NCI-H524 (cell line): ENCODE measurements at places on chromosomes 6 and 20.

DNA sequence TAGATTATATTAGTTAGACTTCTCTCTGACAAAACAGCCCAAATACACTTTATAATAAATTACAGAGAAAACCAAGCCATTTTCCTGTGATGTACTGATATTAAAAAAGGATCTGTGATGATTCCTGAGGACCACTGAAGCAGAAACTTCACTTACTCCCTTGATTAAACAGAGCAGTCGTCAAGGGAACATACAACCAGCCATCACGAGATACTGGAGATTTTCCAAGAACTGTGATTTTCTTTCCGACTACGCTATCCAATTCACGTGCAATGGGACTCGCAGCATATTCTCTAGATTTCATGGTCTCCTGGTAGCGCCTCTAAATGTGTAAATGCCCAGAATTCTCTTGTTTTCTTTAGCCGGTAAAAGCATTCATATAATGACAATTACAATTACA, 377.4 kb downstream of the PHF3 start:
- no peak for DNase-seq

DNA sequence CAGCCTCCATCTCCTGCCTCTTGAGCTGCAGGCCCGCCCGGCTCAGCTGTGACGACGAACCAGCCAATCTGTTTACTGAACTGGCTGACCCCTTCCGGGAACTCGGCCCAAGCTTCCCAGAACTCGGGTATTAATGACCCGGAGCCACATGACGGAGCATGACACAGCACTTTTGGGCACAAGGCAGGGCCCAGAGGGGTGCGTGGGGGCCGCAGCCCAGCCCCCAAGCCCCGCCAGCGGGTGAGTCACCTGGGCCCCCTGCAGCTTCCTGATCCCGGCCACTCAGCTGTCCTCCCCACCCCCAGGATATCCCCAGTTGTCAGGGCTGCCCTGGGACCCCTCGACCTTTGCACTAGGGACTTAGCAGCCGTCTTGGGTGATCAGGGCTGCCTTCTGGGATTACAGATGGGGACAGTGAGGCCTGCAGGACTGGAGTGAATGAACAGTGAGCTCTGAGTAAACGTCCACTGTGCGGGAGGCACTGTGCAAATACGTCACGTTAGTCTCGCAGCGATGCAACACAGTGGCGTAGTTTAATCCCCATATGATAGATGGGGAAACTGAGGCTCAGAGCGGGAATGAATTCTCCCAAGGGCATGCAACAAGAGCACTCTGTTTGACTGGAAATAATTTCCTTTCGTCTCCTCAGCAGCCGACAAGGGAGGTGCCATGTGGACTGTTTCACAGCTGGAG, 102.1 kb downstream of the CEBPB start:
- DNase-seq, result no peak

DNA sequence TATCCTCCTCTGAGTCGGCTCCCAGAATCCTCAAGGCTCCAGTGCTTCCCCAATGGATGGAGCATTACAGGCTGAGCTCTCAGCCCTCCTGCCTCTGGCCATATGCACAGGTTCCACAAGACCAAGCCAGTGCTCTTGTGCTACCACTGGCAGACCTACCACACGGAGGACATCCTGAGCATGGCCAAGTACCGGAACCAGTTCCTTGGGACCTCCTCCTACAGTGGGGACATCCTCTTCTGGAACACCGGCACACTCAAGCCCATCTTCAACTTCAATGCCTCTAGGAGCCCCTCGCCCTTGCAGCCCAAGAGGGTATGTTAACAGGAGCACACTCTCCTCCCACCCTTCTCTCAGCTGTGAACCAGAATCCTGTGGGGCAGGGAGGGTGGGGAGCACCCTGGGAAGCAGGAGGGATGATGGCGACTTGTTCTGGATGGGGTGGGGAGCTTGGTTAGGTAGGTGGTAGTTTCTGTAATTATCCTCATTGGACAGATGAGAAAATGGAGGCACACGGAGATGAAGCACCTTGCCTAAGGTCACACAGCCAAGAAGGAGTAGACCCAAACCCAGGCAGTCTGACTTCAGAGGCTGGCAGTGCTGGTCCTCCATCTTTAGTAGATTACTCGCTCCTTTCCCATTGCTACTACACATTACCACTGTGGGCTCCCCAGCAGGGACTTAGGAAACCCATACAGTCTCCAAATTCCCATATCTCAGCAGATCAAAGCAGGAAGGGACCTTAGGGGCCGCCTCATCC, 58.6 kb downstream of the EFCAB8 start:
- DNase-seq, result no peak

DNA sequence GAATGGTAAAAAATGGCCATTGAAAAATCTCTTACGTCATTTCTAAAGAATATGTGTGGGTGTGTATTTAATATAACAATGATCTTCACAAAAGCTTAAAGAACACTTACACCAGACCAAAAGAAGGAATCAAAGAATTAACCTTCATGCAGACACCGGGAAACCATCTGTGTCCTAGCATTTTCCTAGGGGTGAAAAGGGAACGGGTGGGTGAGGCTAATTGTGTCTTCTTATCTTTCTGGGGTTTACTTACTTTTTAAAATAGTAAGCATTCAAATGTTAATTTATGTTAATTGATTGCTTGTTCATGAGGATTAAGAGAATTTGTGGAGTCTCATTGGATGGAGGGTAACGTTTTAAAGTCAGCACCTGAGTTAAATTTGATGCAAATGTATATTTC, 47.5 kb downstream of the BMP2 start:
- DNase-seq, result no peak

DNA sequence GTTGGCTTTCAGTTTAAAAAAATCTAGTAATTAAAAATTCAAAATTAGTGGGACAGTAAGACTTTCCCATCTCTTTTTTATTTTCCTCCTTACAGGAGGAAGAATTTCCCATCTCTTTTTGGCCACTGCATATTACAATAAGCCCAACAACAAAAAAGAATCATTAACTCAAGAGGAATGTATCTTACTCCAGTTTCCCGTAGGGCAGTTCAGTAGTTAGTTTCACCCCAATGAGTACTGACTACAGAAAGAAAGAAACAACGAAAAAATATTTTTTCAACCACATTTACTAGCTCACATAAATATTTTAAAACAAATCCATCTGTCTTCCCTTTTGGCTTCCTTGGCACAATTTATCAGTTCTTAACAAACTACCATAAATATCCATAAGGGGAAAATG, 14.9 kb upstream of the BLOC1S5 start:
- DNase-seq, result no peak

DNA sequence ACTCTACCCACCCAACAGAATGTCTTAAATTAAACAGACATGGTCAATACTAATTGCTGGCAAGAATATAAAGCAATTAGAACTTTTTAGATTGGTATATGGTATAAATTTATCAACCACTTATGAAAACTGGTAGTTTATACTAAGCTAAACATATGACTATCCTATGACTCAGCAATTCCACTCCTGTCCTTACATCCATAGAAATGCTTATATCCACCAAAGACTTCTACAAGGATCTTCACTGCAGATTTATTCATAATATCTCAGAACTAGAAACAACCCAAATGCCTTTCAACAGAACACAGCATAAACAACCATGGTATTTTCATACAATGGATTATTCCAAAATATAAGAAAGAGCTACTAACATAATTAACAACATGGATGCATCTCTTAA, 4.6 kb downstream of the ZNF184 start:
- no peak for DNase-seq

DNA sequence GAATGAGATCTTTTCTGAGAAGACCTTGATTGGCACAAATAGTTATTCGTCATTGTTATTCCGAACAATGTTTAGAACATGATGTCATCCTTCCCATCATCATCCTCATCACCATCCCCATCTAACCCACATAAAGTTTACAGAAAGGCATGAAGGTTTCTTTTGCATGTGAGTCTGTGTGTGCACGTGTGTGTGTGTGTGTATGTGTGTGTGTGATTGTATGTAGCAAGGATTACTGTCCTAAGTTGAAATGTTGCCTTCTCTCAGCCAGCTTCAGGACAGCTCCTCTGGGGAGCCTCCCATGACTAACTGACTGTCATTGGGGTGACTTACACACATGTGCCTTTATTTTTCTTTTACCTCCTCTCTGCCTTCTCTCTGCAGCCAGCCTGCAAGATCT, 113.5 kb downstream of the SLC22A3 start:
- no peak for DNase-seq

- DNase-seq, result no peak
Observed at GRCh38 chr6:112951829-112952228, 604.7 kb downstream of the RFPL4B start.

- DNase-seq, result no peak
Observed at GRCh38 chr6:100427452-100427851, 37.3 kb downstream of the SIM1 start.

- peak; percentile 12 for DNase-seq
Observed at GRCh38 chr6:47631269-47631772, 67.1 kb upstream of the ADGRF4 start.

GRCh38 chr20:59146780-59147565, 16.6 kb upstream of the ZNF831 start:
- DNase-seq, result no peak

- peak; percentile 13 for DNase-seq
Observed at GRCh38 chr6:137927777-137928218, 60.7 kb downstream of the TNFAIP3 start.

- no peak for DNase-seq
Observed at GRCh38 chr20:46631874-46632446, 19.3 kb downstream of the SLC13A3 start.

GRCh38 chr6:6486595-6486994, 101.9 kb upstream of the LY86 start:
- no peak for DNase-seq

- no peak for DNase-seq
Observed at GRCh38 chr20:39042279-39043150, 80.4 kb downstream of the DHX35 start.

GRCh38 chr6:57248311-57248895, 26.3 kb upstream of the RAB23 start:
- DNase-seq, result no peak

DNA sequence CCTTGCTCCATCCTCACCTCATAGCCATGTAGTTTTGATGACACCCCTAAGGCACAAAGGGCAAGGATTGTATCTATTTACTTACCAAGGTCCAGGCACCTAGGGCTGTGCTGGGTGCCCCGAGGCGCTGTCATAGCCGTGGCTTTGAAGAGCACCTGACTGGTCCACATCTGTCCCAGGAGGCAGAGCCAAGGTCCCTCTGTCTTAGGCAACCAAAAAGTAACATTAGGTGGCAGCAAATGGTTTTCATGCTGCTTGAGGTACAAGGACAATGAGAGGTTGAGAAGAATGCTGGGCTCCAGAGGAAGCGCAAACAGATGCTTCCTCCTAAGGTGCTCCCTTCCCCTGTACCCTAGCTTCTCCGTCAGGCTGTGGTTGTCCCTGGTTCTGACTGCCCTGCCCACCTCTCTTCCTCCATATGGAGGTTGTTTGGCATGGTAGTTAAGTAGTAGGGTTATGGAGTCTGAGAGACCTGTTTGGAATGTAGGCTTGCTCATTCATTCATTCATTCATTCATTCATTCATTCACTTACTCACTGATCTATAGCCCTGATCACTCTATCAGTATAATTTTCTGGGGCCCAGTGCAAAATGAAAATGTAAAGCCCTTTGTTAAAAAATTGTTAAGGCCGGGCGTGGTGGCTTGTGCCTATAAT, 3.0 kb upstream of the UQCC2 start:
- no peak for DNase-seq

- DNase-seq, result no peak
Observed at GRCh38 chr6:130696806-130697205, 130.4 kb upstream of the SMLR1 start.

DNA sequence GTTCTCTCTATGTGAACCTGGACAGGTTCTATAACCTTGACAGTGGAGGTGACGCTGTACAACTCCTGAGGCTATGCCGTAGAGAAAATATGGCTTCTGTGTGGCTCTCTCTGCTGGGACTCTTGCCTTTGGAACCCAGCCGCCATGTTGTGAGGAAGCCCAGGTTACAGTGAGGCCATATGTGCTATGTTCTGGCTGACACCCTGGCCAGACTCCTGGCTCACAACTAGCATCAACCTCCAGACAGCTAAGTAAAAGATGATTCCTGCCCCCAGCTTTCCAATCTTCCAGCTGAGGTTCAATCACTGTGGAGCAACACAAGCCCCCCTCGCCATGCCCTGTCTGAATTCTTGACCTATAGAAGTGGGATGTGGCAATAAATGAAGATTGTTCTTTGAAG, 57.0 kb downstream of the PPP1R3G start:
- no peak for DNase-seq

- peak; percentile 56 for DNase-seq
Observed at GRCh38 chr6:155543166-155543847, 87.7 kb upstream of the NOX3 start.

DNA sequence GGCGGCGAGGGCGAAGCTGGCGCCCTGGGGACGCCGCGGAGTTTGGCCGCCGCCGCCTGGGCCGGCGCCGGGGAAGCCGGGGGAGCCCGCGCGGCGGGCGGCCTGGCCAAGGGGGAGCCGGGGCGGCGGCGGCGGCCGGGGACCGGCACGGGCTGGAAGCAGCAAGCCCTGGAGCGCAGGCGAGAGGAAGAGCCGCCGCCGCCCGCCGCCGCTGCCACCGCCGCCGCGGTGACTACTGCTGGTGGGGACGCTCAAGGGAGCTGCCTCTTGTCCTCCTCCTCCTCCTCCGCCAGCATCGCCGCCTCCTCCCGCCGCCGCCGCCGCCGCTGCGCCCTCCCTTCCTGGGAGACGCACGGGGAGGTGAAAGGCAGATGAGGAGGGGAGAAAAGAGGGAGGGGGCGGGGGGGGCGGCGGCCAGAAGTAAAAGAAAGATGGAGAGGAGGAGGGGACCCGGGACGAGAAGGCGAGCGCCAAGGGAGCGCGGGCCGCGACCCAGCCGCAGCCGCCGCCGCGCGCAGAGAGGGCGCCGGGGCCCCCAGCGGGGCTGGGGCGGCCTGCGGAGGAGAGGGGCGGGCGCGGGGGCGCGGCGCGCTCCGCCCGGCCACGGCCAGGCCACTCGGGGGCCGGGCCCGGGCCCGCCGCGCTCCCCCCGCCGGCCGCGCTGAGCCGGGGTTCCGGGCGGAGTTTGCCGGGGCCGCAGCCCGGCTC, 846 bp downstream of the PDE10A start:
- DNase-seq, result no peak

DNA sequence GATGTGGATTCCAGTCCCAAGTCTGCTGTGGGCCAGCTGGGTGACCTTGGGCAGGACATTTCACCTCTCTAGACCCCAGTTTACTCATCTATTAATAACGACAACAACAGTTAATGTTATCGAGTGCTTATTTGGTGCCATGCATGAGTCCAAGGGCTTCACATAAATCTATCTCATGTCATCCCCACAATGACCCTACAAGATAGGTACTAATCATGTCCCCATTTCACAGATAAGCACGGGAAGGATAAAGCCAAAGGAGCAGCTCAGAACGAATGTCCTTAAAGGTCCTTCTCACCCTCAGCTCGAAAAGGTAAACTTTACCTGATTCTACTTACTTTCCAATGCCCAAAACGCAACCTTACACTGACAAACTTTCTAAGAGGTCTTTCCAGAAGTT, 35.7 kb downstream of the TRAM2 start:
- DNase-seq, result no peak

GRCh38 chr6:128368213-128368944, 152.0 kb downstream of the PTPRK start:
- DNase-seq, result no peak

- no peak for DNase-seq
Observed at GRCh38 chr20:2839732-2840137, 720 bp downstream of the PCED1A start.

GRCh38 chr6:137133122-137133521, 40.3 kb downstream of the IL22RA2 start:
- no peak for DNase-seq
